ENCODE measurements at places on chromosomes 16 and 17.

- DNase-seq = peak; percentile 26
Observed at GRCh38 chr16:30381291-30382041, 895 bp downstream of the SEPTIN1 start.

GRCh38 chr16:88662222-88662842 is 559 bp downstream of the MVD start:
- DNase-seq = no peak

- no peak for DNase-seq
Observed at GRCh38 chr16:79717333-79718137, 117.0 kb upstream of the MAF start.

- DNase-seq = no peak
Observed at GRCh38 chr16:2783581-2784357, 3.6 kb downstream of the PRSS33 start.

DNA sequence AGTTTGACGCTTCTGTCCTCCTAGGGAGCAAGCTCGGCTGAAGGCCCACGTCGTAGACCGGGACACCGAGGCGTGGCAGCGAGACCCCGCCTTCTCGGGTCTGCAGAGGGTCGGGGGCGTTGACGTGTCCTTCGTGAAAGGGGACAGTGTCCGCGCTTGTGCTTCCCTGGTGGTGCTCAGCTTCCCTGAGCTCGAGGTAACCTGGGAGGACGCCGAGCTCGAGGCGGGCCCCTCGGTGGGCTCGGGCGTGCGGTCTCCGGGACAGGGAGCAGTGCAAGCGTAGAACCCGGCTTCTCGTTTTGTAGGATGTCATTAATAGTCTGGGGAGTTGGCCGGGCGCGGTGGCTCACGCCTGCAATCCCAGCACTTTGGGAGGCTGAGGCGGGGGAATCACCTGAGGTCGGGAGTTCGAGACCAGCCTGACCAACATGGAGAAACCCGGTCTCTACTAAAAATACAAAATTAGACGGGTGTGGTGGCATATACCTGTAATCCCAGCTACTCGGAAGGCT is 715 bp downstream of the ENDOV start:
- no peak for DNase-seq

DNA sequence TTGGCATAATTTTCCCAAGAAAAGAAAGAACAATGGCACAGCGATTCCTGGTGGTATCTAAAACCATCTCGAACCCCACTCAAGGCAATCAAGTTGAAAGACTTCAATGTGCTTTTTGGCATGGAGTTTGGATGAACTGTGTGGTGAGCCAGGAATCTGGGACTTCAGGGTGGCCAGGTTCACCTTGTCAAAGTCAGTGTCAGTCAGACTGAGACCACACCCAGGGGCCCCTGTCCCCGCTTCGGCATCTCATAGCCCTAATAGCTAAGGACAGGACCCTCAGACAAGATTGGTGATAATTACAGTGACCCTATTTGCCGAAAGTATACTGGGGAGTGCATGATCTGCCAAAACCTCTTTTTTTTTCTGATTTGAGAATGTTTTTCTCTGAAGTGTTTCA is 25.8 kb downstream of the WFDC1 start:
- no peak for DNase-seq

GRCh38 chr16:27175888-27176287 is 27.4 kb upstream of the KDM8 start:
- DNase-seq = no peak

- peak; percentile 20 for DNase-seq
Observed at GRCh38 chr16:71722801-71723536, 1.5 kb downstream of the PHLPP2 start.

GRCh38 chr16:1274767-1275166 is 18.9 kb downstream of the TPSD1 start:
- no peak for DNase-seq

GRCh38 chr16:49748322-49748721 is 107.6 kb downstream of the ZNF423 start:
- DNase-seq = peak; percentile 1

DNA sequence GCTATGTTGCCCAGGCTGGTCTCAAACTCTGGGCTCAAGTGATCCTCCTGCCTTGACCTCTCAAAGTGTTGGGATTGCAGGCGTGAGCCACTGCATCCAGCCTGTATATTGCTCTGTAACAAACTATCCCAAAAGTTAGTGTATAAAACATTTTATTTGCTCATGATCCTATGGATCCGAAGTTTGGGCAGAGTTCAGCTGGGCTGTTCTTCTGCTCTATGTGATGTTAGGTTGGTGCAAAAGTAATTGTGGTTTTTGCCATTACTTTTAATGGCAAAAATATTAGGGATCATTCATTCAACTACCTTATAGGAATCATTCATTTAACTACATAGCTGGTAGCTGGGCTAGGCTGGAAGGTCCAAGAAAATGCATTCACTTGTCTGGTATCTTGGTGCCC is 12.8 kb upstream of the WFIKKN2 start:
- DNase-seq = no peak

DNA sequence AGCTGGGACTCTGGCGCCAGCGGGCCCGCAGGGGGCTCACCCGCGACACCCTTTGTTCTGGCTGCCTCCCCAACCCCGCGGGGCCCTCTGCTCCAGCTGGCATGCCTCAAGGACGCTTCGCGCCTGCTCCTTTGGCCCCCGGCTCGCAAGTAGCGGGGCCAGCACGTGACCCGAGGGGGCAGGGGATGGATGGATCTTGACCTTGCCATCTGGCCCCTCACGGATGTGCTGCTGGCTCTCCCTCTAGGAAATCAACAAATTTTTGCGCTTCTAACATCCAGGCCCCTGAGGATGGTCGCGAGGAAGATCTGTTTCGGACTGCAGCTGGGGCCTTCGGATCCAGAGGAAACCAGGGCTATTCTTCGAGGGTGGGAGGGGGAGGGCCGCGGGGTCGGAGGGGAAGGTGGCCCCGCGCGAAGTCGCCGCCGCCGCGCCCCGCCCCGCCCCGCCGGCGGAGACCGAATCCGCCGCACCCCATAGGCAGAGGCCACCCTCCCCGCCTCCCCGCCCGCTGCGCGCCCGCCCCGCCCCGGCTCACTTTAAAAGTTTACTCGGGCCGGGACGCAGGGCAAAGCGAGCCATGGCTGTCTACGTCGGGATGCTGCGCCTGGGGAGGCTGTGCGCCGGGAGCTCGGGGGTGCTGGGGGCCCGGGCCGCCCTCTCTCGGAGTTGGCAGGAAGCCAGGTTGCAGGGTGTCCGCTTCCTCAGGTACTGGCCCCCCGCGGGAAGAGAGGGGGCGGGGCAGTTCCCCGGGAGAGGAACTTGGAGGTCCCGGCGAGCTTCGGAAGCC is at the start of gene ACSF2:
TSS of gene ACSF2 (plus strand) at position 537 of the 790 bp plus-strand sequence. CDS start at position 581, 44 bp downstream.
- DNase-seq = peak; percentile 62

DNA sequence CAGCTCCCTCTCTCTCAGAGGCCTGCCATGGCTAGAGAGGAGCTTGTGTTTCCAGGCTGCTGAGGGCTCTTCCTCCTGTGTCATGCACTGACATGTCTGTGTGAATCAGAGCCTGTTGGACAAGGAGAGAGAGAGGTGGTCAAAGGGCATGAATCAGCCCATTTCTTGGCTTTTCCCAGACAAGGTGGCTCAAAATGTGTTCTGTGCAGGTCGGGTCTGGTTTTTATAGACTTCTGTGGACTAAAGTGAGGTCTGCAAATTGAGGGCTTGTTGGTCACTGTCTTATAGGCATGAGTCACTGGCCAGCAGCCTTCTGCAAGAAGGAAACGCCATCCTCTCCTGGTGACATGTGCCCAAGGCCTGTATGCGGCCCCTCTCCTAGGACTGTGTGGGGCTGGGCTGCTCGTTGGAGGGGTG is 97.9 kb downstream of the FOXL1 start:
- no peak for DNase-seq

DNA sequence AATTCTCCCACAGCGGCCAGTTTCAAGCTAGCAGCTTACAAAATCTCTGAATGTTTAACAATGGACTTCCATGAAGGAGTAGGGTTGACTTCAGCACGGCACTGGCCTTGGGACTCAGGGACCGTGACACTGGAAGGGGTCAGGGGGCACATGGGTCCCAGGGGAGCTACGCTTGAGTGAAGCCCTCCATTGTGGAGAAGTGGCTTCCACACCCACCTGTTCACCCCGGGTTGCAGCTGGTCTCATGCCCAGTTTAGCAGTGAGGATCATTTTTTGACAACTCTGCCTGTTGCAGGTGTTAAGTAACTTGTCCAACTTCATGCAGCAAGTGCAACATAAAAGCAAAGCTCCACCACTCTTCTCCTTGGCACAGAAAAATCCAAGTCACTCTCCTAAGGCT is 510.2 kb downstream of the CDH13 start:
- no peak for DNase-seq
